ENCODE measurements at places on chromosomes 7 and 10.
A peak's percentile ranks its signal among the peaks of the same experiment; 100 is the strongest.

DNA sequence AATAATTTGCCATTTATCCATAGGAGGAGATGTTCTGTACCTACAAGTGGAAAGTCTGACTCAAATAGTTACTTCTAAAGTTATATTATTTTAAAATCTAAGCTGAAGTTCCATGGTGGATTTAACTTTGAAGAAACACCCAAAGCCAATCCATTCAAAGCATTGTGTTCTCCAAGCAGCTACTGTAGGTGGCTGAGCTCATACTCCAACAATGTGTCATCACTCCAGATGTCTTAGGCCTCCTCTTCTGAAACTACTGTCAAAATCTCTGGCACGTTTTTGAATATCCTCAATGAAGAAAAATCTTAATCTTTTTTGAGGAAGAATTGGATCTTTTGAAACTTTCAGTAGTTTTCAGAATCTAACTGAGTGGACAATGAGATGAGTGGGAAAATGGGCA is 169.1 kb downstream of the PTEN start:
- peak; percentile 65 for DNase-seq

GRCh38 chr10:78924319-78925003 is 144.3 kb upstream of the ZMIZ1 start:
- DNase-seq, result no peak

DNA sequence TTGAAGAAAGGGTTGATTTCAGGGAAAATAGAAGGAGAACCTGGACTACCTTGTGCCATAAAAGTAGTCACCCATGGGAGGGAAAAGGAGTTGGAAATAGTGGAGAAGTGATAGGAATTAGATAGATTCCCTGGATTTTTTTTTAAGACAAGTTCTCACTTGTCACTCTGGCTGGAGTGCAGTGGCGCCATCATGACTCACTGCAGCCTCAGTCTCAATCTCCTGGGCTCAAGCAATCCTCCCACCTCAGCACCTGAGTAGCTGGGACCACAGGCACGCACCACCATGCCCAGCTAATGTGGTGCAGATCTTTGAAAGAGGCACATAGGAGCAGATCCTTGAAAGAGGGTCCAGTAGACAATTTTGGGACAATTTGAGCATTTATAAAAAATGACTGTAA is 9.5 kb upstream of the BLNK start:
- DNase-seq, result no peak

GRCh38 chr7:148773334-148773733 is 74.6 kb downstream of the CUL1 start:
- no peak for DNase-seq

- no peak for DNase-seq
Observed at GRCh38 chr10:105658696-105659095, 1017.6 kb downstream of the SORCS3 start.

DNA sequence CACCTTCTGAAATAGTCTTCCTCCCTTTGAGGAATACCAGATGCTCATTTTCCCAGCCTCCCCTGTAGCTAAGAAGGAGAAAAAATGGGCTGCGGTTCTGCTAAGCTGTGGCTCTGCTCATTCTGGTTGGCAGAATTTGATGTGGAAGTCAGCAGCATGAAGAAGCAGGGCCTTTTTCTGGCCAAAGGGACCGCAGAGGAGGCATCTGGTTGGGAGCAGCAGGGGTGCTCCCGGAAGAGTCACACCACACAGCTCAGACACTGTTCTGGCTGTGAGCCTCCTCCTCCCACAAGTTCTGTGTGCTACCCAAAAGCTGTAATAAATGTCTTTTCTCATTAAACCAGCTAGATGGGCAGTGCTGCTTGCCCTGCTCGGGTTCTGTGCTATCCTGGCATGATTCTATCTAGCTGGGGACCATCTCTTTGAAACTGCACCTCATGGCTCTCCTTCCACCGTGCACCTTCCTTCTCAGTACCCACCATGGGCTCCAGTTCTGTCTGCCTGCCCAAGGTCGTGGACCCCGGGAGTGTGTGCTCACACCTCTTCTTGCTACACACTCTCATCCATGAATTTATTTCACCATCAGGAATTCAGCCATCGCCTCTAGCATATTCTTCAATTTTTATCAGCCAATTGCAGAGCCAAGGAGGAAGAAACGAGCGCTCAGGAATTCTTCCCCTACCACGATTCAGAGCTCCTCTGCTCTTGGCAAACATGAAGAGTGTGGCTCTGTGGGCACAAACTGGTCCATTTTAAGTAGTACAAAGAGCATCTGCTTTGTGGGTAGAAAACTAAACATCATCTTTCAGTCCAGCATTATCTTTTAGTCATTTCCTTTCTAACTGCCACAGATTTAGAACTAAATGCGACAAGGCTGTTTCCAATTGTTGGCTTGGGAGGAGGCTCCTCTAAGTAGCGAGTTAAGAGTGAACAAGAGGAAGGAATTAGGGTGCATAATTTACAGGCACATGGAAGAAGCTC is 76.9 kb downstream of the FAM171A1 start:
- DNase-seq, result no peak

DNA sequence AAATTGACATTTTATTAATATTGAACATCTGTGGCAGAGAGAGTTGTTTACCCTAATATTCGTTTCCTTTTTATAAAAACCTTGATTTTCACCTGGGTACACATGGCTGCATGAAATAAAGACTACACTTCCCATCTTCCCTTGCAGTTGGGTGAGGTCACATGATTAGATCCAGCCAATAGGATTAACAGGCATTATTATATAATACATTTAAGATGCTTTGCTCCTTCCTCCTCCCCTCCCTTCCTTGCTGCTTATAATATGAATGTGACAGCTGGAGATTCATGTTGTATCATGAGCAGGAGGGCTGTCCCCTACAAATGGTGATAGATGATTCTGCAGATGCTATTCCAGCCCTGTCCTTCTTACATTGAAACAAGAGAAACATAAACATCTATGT is 146.6 kb downstream of the SH2D4B start:
- DNase-seq, result no peak

DNA sequence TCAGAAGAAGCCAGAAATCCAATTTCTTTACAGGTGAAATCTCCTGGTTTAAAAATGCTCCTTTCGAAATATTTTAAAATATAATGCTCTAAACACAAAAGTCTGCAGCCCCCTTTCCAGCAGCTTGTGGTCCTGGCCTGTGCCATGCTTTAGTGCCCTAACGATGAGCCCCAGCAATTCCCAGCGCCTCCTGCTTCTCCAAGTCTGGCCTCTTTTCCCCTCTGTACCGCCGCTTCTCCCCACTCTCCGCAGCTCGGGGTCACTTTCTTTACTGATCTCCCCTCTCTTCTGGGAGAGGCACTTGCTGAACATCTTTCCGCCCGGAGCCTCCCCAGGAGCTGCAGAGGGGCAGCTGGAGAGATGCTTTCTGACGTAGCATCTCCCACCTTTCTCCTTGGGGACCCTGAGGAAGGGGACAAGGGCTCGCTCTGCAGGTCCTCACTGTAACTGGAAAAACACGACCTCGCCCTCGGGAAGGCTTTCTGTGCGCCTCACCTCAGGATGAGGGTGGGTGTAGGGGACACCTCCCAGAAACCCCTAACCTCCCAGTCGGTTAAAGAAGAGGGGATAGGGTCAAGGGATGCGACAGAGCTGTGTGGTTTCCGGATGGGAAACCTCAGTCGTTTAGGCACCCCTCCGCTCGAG is 565 bp upstream of the INA start:
- no peak for DNase-seq

DNA sequence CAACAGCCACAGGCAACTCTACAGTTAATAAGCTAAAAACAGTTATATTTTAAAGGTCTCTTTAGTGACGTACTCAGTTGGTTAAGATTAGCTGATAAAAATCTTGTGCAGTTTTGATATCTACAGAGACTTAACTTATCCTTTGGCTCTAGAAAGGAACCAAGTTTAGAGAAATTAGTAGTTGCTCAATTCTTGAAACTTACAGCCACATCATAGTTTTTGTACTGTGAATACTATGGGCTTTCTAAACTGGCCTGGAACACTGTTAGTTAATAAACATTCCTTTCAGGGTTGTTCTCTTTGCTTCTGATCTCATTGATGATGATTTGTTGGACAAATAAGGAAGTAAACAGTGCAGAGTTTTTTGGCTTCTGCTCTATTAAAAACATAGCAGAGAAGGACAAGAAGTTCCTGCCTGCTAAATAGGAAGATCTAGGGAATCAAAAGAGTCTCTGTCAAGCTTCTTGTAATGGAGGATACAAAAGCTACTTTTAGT is 73.1 kb downstream of the MKLN1 start:
- DNase-seq, result no peak

GRCh38 chr7:128737867-128738385 is 1.2 kb upstream of the CALU start:
- no peak for DNase-seq

DNA sequence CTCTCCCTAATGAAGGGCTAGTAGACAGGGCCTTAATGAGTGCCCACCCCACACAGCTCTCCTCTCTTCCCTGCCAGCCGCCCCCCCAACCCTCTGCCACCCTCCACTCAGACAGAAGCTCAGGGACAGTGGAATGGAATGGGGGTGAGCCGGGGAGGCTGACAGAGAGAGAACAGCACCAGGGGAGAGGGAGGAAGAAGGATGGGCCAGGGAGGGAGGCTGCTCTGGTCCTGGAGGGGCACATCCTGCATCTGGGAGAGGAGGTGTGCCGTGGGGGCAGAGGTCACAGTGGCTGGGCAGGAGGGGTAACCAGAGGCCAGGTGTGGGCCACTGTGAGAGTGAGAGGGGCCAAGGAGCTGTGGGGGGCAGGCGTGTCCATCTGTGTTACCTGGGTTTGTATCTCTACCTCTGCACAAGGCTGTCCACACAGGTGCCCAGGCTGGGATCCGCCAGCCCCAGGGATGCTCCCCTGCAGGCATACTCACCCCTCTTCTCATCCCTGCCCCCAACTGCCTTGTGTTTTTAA is 2.4 kb downstream of the NYAP1 start:
- DNase-seq, result no peak

DNA sequence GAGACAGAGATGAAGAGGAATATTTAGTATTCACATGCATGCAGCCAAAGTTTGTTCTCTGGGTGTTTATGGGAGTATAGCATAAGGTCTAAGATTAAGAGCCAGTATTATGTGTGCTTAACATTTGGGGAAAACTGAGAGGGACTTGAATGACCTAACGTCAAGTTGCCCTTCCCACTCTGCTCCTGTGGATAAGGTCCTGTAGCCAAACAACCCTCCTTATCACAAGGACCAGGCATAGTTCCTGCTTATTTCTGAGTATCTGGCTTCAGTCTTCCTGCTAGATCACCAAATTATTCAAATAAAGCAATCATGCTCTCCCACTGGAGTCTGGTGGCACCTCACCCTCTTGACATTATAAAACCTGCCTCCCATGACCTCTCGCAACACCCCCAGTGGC is 137.9 kb upstream of the SEMA3E start:
- DNase-seq, result no peak

DNA sequence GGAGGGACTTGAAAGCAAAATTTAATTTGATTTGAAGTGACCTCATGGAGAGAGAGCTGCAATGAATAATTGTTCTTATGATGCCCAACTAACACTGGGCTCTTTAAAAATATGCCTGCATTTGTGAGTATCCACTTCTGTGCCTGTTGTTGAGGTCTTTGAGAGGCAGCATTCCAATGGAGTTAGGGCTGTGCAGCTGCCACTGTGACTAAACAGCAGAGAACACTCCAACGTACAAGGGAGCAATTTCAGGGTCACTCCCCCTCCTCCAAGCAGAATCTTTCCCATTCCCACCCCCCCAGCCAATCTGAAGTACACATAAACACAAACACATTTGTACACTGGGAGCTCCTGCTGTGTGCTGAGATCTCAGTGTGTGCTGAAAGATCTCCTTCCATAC is 28.0 kb upstream of the GSAP start:
- no peak for DNase-seq

GRCh38 chr10:70315276-70315675 is 31.5 kb upstream of the NPFFR1 start:
- no peak for DNase-seq

GRCh38 chr7:138924501-138925225 is 56.5 kb downstream of the KIAA1549 start:
- DNase-seq, result no peak

- no peak for DNase-seq
Observed at GRCh38 chr7:128347647-128348097, 4.0 kb upstream of the RBM28 start.

DNA sequence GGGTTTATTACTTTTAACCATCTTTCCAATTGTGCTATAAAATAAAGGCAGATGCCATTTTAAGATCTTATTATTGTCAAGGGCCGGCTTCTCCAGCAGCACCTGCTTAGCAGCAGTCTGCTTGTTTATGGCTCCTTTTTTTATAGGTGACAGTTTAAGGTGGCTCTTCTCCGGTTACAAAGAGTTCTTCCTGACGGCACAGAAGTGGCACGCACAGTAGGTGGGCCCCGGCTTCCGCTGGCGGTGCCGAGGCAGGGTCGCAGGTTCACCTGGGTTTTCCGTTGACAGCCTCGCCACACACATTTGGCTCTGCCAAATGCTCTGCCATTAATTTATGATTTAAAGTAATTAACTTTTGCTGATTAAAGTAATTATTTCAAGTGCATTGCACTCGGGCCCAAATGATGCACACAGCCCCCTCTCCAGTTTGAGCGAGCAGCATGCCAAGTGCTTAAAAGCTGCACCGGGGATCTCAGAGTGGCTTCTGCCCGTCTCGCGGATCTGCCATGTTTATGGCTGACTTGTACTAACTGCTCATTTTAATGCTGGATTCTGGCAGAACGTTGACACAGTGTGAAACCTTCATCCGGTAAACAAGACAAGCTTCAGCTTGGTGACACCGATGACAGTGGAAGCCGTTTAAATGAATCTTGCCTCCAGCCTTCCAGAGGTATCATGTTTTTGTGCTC is 355.1 kb upstream of the MKI67 start:
- no peak for DNase-seq

- DNase-seq, result no peak
Observed at GRCh38 chr10:44422570-44423101, 37.7 kb upstream of the CXCL12 start.

GRCh38 chr7:156002362-156003066 is 190.3 kb upstream of the SHH start:
- DNase-seq, result no peak

DNA sequence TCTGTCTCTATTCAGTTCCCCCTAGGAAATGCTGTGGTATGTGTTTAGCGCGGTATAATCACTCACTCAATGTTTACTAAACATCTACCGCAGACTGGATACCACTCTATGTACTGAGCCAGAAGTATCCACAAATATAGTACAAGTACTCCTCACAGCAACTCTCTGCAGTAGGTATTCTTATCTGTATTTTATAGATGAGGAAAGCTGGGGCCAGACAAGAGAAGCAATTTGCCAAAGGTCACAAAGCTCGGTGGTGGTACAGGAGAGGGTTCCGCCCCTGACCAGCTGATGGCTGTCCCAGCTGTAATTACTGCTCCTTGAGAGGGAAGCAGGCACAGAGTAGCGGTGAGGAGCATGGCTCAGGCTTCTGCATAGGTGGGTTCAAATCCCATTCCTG is 184.1 kb downstream of the DOCK4 start:
- DNase-seq, result no peak

GRCh38 chr10:93938140-93938539 is 44.4 kb downstream of the SLC35G1 start:
- DNase-seq, result no peak

- no peak for DNase-seq
Observed at GRCh38 chr7:125775317-125775716, 845.7 kb upstream of the POT1 start.

Data from fibroblast of skin of left biceps (primary cell).